Naive thymus-derived CD8-positive, alpha-beta T cell (primary cell): ENCODE measurements at places on chromosomes 13 and 19.

DNA sequence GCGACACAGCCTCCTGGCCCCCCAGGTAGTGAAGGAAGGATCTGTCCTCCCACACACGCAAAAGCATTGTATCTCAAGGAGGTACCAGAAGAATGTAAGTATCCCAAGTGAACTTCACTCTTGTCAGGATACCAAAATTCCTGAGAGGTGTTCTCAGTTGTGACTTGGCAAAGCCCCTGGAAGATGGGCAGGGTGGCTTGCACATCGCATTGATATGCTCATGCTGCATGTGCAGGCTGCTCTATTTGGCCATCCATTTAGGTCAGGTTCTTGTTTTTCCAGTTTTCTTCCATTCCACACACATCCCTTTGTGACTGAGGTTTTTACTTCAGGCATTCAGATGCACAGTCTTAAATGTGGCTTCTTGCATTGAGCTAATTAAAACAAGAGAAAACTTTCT lies 382.8 kb downstream of the FOXO1 start:
- no peak for DNase-seq

GRCh38 chr13:32019612-32020233 lies 11.9 kb upstream of the FRY start:
- DNase-seq = peak; percentile 29

DNA sequence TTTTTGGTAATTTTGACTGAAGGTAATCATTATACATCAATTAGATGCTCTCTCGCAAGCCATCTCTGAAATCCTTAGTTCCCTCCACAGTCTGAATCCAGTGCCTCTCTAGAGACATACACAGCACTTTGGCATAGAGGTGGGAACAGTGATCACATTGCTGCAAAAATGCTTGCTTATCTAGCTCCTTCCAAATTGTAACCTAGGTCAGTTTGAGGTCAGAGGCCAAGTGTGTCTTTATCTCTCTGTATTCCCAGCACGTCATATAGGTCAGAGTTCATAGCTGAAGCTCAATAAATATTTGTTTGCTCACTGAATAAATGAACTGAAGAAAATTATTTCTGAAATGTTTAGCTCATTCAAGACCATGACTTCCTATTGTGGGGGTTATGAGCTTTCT lies 462.5 kb downstream of the DIAPH3 start:
- no peak for DNase-seq

- DNase-seq = no peak
Observed at GRCh38 chr19:50820549-50821247, 2.9 kb downstream of the KLK1 start.

- no peak for DNase-seq
Observed at GRCh38 chr19:1041835-1042685, 2.2 kb downstream of the ABCA7 start.

- DNase-seq = peak; percentile 90
Observed at GRCh38 chr19:35702223-35703012, 1.9 kb upstream of the ZBTB32 start.

DNA sequence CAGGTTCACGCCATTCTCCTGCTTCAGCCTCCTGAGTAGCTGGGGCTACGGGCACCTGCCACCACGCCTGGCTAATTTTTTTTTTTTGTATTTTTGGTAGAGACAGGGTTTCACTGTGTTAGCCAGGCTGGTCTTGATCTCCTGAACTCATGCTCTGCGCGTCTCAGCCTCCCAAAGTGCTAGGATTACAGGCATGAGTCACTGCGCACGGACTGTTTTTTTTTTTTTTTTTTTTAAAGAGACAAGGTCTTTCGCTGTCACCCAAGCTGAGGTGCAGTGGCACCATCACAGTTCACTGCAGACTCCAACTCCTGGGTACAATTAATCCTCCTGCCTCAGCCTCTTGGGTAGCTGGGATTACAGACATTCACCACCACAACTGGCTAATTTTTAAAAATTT lies 8.2 kb upstream of the ADAMTS10 start:
- DNase-seq = no peak

- no peak for DNase-seq
Observed at GRCh38 chr19:5691822-5692722, 2.0 kb downstream of the RPL36 start.

GRCh38 chr13:91184244-91184926 lies 163.1 kb upstream of the MIR17HG start:
- DNase-seq = no peak

- no peak for DNase-seq
Observed at GRCh38 chr13:73809561-73809960, 324.6 kb downstream of the KLF12 start.

- DNase-seq = no peak
Observed at GRCh38 chr19:58555369-58555885, 522 bp upstream of the CHMP2A start.

DNA sequence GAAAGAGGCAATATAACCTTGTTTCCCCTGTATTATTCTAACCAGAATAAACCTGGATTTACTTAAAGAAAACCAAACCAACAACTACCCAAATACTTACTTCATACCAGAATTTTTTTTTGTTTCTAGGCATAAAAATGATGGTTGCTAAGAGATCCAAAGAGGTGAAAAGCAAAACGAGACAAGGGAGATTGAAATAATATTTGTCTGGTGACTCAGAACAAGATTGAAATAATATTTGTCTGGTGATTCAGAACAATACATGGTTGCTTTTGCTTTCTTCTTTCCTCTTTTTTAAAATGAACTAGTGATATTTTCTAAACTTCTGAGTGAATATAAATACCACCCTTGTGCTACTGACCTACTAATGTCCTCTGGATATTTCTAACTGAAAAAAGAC lies 592.9 kb downstream of the KCTD12 start:
- DNase-seq = no peak

DNA sequence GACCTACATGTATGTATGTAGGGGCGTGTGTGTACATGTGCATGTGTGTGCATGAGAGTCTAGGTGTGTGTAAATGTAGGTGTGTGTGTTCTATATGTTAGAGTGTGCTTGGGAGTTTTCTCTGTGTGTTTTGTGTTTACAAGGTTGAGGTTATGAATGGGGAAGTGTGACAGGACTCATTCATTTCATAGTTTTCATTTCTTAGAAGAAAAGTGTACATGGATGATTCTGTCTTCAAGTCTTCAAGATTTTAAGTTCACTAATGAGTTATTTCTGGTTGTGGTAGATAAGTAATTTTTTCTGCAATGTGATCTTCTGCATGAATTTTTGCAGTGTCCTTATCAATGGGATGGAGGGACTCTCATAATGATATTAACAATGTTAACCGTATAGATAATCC lies 118.2 kb upstream of the SLC10A2 start:
- no peak for DNase-seq

DNA sequence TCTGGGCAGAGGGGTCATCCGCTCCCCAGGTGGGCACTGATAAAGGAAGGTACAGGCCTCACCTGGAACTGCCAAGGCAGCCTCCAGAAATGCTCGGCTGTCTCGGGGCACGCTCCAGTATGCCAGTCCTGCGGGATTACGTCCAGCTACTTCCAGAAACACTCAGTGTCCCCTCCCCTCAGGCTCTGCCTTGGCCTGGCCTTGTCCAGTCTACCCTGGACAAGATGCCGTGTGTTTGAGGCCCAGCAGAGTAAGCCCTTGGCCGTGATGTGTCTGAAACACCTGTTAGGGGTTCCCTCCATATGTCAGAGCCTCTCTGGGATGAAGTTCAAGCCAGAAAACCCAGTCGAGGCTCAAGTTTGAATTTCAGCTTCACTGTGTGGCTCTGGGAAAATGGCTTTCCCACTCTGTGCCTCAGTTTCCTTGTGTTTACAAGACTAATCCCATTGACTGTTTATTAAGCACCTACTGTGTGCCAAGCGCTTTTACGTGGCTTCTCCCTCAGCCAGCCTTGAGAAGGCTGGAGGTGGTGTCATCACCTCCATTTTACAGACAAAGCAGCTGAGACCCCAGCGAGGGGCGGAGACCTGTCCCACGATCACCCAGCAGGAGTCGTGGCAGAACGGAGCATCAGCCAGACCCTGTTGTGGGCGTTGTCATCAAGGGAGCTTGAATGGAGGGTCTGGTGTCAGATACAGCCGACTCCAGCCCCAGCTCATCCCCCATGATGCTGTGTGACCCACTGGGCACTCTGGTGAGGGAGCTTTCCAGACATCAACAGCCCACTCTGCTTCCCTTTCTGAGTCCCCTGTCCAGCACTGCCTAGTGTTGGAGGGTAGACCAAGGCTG lies 2.0 kb upstream of the PIK3R2 start:
- DNase-seq = no peak

- DNase-seq = no peak
Observed at GRCh38 chr13:31504918-31505317, 234.4 kb upstream of the RXFP2 start.

DNA sequence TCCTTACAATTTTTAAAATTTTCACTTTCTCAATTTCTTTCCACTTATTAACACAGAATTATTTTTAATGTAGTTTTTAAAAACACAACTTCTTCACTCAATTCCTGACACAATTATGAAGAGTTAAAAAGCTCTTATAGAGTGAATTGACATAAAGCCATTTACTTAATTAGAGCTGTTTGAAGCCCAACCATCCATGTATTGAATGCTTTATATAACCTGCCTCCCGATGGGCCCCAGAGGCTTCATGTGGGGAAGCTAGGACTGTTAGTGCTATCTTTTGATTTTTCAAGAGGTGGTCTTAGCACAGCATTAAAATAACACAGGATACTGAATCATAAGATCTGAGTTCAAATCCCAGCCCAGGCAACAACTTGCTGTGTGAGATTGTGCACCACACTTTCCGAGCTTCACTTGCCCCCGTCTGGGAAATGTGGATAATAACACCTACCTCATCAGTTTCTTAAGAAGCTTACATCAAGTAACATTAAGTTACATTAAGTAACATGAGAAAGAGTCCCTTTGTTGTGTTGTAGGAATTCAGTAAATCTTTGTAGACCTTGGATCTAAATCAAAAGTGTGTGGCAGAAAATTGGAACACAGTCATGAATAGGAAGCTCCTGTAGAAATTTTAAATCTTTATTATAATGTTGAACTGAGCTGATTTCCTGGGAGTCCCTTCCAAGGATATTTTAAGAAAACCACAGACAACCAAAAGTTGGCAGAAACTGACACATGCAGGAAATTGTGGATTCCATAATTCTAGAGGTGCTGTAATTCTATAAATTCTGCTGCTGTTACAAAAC lies 5.5 kb upstream of the ENOX1 start:
- no peak for DNase-seq
